Stimulated activated CD4-positive, alpha-beta T cell treated with anti-CD3 and anti-CD28 coated beads, Interleukin-15, amount 100 ng/mL, for 1 hour (primary cell): ENCODE measurements at places on chromosomes 4 and X.

DNA sequence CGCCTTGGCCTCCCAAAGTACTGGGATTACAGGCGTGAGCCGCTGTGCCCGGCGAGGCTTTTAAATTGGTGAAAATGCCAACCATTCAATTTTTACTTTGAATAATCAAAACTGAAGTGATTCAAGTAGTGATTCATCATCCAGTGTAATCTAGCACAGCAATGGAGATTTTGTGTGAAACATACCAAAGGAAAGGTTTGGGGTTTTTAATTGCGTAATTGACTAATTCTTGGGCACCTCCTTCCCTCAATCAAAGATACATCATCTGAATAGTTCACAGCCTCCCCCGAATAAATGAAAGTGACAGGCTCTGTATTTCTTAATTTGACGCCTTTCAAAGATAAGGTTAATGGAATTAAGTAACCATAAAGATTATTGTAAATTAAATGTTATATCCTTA lies 69.0 kb downstream of the DMD start:
- no peak for DNase-seq

- no peak for DNase-seq
Measured at GRCh38 chr4:24999392-25000089, 31.2 kb downstream of the LGI2 start.

GRCh38 chr4:22999419-22999818 lies 306.7 kb downstream of the GBA3 start:
- DNase-seq = no peak

DNA sequence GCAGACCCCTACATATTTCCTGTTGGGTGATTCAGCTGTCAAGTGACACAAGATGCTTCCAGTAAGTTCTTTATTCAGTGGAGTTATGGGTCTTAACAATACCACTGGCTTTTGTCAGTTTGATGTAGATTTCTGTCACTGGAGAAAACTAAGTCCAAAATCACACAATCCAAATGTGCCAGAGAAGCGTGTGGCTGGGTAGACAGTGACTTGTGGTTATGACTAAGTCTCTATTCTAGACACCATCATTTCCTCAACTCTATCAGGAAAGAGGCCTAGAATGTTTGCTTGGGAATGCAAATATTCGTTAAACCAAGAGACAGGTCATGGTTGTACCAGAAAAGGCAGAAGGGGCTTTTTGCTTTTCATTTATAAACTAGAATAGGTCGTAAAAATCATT lies 54.4 kb upstream of the HS3ST1 start:
- no peak for DNase-seq

DNA sequence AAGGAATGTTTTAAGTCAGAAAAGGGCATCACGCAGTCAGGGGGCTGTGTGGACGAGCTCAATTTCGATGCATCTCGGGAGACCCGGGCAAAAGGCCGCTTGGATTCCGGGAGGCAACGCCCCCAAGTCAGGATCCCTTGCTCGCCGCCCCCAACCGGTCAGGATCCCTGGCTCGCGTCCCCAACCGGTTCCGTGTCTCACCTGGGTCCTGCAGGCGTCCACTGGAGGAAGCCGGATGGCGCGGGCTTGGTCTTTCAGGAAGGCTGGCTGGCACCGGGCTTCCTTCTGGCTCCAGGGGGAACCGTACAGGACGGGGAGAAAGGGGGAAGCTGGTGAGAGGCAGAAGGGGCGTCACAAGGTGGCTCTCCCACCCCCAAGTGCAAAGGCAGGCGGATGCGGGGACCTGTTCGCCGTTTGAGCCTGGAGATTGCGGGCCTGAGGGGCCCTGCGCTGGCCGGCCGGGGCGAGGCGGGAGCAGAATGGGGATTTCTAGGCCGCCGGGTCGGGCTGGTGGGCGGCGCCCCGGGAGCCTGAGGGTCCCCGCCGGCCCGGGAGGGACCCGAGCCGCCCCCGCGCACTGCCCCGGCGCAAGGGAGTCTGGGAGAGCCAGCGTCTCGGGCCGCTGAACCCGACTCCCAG lies 84.7 kb downstream of the HPRT1 start:
- DNase-seq = no peak

DNA sequence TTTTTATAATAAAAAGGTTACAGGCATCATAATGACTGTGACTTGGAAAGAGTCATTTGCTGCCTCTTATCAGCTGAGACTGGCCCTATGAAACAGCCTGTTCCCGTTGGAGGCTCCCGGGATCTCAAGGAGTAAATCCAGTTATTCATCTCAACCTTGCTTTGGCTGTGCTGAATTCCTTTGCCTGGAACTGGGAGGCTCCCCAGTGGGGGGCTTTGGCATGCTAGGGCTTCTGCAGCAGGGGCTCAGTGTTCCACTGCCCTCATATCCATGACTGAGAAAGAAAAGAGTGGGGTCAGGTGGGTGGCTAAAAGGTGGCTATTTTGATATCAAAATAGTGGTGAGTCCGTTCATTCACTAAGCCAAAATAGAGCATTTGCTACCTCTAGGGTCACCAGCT lies 71.2 kb downstream of the TRPC5 start:
- DNase-seq = no peak

- no peak for DNase-seq
Measured at GRCh38 chr4:169621731-169622492, 1.5 kb downstream of the CLCN3 start.

GRCh38 chr4:94519019-94519418 lies 67.3 kb downstream of the PDLIM5 start:
- no peak for DNase-seq

GRCh38 chr4:157996061-157997028 lies 176.5 kb downstream of the GASK1B start:
- DNase-seq = no peak

DNA sequence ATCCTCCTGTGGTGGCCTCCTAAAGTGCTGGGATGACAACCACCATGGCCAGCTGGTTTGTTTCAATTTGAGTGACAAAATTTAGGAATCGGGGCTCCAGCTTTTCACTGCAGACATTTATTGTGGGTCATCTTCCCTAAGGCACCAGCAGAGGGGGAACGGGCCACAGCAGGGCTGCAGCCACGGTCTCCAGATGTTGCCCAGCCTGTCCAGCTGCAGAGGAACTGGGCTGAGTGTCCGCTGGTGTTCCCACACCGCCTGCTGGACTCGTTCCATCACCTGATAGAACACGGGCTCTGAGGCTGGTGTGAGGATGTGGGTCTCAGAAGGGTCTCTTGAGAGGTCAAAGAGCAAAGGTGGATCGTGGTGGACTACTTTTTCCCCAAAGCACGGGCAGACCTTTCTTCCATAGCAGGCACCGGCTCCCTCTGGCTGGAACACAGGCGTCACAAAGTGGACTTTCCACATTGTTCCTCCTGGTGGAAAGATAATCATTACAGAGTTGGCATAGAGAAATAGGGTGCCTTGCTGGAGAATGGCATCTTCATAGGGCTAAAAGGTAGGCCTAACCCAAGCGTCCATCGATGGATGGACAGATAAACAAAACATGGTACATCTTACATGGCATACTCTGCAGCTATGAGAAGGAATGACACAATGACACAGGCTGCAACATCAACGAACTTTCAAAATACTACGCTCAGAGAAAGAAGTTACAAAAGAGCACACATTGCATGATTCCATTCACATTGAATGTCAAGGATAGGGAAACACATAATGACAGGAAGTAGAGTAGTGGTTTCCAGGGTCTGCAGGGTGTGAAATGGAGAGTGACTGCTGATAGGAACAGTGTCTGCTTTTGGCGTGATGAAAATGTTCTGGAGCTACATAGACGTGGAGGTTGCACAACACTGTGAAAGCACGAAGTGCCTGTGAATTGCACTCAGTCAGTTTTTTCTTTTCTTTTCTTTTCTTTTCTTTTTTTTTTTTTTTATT lies 5.9 kb upstream of the ARSD start:
- DNase-seq = no peak

GRCh38 chr4:86917212-86918039 lies 17.4 kb upstream of the AFF1 start:
- no peak for DNase-seq

DNA sequence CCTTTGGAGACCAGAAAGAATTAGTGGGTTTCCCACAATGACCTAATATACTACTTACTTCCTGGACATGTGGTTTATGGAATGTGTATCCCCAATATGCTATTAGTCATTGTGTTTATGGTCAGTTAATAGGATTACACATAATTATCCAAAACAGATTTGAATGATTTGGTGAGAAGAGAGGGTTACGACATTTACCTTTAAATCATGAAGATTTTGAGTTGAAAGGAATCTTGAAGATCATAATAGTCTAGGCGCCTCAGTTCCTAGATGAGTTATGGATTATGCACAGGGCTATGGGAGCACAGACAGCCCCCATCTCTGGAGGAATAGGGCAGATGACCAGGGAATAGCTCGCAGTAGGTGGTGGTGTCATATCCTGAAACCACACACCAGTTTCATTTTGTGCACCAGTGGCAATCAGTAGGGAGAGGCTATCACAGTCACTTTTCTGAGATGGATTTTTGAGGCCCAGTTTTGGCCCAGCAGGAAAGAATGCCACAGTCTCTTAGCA lies 61.3 kb downstream of the SEPTIN11 start:
- no peak for DNase-seq

GRCh38 chr4:137180349-137180748 lies 351.9 kb downstream of the PCDH18 start:
- no peak for DNase-seq

GRCh38 chrX:883588-883987 lies 253.0 kb downstream of the SHOX start:
- DNase-seq = no peak

DNA sequence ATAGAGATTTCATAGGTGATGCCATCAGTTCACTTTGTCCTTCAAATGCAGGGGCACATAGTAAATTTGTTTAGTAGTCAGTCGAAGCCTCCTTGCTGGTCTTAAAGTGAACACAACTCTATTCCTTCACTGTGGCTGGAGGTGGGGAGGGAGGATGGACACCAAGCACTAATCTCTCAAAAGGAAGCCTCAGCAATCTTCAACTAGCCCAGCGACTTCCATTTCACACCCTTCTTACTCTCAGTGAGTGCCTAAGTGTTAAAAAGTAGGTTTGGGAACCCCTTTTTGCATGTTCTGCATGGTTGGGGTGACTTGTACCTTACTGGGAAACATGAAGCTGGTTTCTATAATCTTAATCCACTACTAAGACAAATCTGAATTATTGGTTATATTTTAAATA lies 96.0 kb upstream of the GUCY1A1 start:
- DNase-seq = no peak

GRCh38 chr4:184972991-184973390 lies 45.3 kb upstream of the HELT start:
- DNase-seq = no peak

GRCh38 chr4:128333309-128334018 lies 45.9 kb upstream of the PGRMC2 start:
- DNase-seq = no peak

- DNase-seq = no peak
Measured at GRCh38 chr4:20391198-20391597, 139.5 kb downstream of the SLIT2 start.
